ENCODE measurements at places on chromosomes 16 and 17. TPM values are rescaled to one million over a fixed set of nuclear protein-coding genes. Genes with fewer than 3 reads are reported as not detected.

The SULT1A3 gene
- 3.0 TPM for total RNA-seq

The NSRP1 gene
- 12.4 TPM for total RNA-seq

The DNAAF8 gene
- 0.91 TPM for total RNA-seq

The CHMP1A gene
- total RNA-seq, result 74.7 TPM

The ANKS4B gene
- 0.03 TPM for total RNA-seq

The CALB2 gene
- 0.94 TPM for total RNA-seq

The KRTAP9-8 gene
- not detected for total RNA-seq

The KRT33B gene
- 0.08 TPM for total RNA-seq

The POLR2A gene
- 47.1 TPM for total RNA-seq

The NPEPPS gene
- 152 TPM for total RNA-seq

The SLC52A1 gene
- not detected for total RNA-seq
